CD8-positive, alpha-beta memory T cell (primary cell): ENCODE measurements at places on chromosomes 6 and 20.

DNA sequence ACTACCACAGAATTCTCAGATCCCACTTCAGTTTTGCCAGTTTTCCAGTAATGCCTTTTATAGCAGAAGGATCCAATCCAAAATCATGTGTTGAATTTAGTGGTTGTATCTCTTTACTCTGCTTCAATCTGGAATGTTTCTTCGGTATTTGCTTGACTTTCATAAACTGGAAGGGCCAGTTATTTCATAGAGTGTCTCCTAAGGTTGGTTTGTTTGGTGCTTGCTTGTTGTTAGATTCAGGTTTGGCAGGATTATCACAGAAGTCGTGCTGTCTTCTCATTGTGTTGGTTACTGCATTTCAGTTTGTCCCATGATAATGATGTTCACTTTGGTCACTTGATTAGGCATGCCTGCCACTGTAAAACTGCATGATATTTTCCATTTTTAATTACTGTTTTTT, 45.7 kb downstream of the TMEM200A start:
- no peak for DNase-seq

- DNase-seq, result no peak
These were observed 308.2 kb upstream of the THEMIS start for GRCh38 chr6:128208851-128209580.

GRCh38 chr6:160348223-160349019, at the start of gene SLC22A3:
TSS of gene SLC22A3 (plus strand) at chr6:160348378. CDS start at chr6:160348420, 42 bp downstream.
- no peak for DNase-seq

- no peak for DNase-seq
These were observed 1.7 kb upstream of the DSTN start for GRCh38 chr20:17568045-17568788.

DNA sequence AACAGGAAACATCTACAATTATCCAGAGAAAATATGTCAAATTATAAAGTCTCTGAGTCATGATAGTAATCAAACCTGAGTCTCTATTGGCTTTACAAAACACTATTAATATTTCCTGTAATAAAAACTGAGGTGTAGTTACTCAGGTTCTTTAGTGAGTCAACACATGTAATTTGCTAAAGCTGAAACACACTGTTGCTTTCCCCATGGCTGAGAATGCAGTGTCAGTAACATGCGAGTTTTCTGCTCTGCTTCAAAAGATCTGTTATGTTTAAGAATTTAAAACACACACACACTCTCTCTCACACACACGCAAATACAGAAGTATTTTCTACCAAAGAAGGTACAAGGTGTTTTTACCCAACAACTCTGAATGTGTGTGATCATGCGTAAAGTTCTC, 38.6 kb downstream of the ATXN1 start:
- no peak for DNase-seq
